Esophagus muscularis mucosa (tissue), 4 donors: ENCODE measurements at places on chromosomes 1 and 21. TPM values are rescaled to one million over a fixed set of nuclear protein-coding genes. Genes with fewer than 3 reads are reported as not detected.

DNA sequence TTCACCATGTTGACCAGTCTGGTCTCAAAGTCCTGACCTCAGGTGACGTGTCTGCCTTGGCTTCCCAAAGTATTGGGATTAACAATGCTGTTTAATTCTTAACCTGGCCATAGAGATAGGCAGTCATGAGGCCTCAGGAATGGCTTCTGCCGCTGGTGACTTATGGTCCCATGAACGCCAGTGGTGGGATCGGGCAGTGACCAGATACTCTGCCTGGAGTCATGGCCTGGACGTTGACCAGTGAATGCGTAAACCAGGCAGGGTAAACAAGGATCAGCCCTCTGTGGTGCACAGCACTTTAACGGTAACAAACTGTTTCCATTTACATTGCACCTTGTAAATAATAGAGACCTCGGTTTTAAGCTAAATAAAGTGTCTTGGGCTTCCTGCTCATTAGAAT lies 23.0 kb downstream of the MTARC1 start:
- H3K4me1 ChIP-seq, result peaks cover 15% of the 10 kb centered on the region
- H3K4me3 ChIP-seq, result no peak overlapping the region
- no peaks in the 10 kb centered on the region for H3K36me3 ChIP-seq
- no peak overlapping the region for H3K27ac ChIP-seq

GRCh38 chr1:112744009-112744578 lies 29.0 kb upstream of the PPM1J start:
- H3K36me3 ChIP-seq, result no peaks in the 10 kb centered on the region
- no peak overlapping the region for H3K27ac ChIP-seq
- peaks cover 16% of the 10 kb centered on the region for H3K4me1 ChIP-seq
- H3K27me3 ChIP-seq, result no peaks in the 10 kb centered on the region
- no peak for DNase-seq

DNA sequence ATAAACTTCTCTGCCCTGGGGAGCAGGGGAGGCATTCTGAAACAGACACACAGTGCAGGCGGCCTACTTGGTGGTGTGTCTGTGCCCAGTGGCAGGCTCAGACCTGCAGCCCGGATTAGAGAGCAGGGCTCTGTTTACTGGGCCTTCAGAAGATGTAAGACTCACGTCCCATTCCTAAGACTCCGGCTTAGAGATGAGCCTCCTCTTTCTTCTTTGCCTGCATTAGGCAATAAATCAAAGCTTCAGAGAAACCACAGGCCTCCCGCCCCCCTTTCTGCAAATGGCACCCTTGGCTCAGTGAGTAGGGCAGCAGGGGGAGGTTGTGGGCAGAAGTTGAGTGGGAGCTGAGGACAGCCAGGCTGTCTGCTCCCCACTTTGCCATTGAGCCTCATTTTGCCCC lies 35.8 kb downstream of the LGR6 start:
- H3K27me3 ChIP-seq, result no peaks in the 10 kb centered on the region
- H3K27ac ChIP-seq, result no peak overlapping the region
- no peaks in the 10 kb centered on the region for H3K36me3 ChIP-seq
- H3K4me3 ChIP-seq, result no peak overlapping the region
- DNase-seq, result no peak

DNA sequence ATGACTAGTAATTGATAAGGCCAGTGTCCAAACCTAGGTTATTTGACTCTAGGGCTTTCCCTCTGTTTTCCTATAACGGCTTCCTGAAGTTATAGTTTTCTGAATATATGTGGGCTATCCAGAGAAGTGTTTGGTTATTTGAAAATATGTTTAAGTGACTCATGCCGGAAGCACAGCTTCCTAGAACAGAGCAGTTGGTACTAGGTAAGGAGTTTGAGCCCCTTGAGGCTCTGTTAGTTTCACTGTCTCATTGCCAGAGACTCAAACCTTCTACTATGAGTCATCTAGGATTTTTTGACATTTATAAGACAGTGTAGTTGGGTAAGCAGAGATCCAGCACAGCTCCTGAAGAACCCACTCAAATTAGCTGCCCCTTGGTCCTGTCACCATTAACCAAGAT lies 27.1 kb upstream of the LEPR start:
- H3K4me1 ChIP-seq, result no peaks in the 10 kb centered on the region
- DNase-seq, result no peak
- H3K27me3 ChIP-seq, result no peaks in the 10 kb centered on the region
- no peak overlapping the region for H3K27ac ChIP-seq

The APH1A gene
- total RNA-seq, result 51.7 TPM

The NSL1 gene
- total RNA-seq, result 42.0 TPM
